Psoas muscle (tissue), 8 donors: ENCODE measurements at places on chromosomes 5 and 9. TPM values are rescaled to one million over a fixed set of nuclear protein-coding genes. Genes with fewer than 3 reads are reported as not detected.

DNA sequence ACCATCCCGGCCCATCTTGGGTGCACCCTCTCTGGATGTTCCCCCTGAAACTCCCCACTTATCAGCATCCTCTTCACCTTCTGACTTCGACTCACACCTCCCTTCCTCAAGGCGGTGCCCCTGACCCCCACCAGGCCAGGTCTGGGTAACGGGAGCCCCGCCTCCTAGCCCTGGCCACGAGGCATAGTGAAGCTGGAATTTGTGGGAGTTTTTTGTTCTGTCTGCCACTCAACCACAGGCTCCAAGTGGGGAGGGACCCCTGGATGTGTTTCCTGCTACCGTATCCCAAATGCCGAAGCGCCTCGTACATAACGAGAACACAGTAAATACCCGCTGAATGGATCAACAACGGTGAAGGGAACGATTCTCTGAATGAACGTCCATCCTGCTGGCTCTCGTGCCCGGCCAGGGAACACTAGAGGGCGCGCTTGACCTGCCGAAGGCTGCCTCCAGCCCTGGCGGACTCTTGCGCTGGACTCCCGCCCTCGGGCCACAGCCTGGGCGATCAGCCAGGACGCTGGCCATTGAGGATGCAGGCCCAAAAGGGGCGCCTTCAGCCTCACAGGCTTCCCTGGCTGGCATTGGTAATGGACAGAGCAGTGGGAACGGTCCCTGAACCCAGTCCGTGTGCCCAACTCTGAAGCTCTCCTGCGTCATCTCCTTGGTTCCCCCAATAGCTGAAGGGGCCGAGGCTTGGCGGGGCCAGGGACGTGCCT, 47.3 kb upstream of the PHYKPL start:
- DNase-seq: peak; percentile 88

- no peak for DNase-seq
Measured at GRCh38 chr5:134447815-134448520, 36.3 kb upstream of the CDKN2AIPNL start.

DNA sequence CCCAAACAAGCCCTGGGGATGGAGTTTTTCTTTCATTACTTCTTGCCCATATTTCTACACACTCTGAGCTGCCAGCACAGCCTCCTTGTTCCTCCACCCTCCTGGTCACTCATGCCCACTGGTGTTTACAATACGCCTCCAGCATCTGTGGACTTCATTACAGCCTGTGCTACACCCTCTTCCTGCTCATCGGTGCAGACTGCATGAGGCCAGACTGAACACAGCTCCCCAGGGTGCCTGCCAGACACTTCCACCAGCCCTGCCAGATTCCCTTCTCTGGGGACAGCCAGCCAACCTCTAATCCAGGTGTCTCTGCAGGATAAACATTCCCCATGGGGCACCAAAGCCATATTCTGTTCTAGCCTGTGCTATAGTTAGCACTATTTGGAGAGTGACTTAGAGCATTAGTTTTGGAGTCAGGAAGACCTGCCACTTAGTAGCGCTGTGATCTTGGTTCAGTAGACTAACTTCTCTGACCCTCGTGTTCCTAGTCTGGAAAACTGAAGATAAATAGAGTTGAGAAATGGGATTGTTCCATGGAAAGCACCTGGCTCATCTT, 163.8 kb upstream of the KLF4 start:
- DNase-seq: no peak

- no peak for DNase-seq
Measured at GRCh38 chr5:103706939-103707682, 144.5 kb upstream of the NUDT12 start.

- DNase-seq: no peak
Measured at GRCh38 chr5:76736679-76737556, 21.0 kb downstream of the F2R start.

DNA sequence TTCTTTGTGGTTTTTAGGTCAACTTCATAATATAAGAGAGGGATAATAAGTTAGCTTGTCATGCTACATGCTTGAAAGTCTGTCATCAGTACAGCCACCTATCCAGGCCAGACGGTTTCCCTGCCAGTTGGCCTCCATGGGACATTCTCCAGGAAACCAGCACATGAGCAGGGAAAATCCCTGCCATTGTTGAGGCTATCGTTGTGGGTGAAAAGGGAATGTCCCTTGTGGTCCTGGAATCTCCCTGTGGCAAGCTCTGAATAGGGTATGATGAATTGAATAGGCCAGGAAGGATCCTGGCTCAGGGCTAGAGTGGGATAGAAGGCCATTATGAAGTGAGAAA, 12.3 kb downstream of the F2RL1 start:
- DNase-seq: no peak

DNA sequence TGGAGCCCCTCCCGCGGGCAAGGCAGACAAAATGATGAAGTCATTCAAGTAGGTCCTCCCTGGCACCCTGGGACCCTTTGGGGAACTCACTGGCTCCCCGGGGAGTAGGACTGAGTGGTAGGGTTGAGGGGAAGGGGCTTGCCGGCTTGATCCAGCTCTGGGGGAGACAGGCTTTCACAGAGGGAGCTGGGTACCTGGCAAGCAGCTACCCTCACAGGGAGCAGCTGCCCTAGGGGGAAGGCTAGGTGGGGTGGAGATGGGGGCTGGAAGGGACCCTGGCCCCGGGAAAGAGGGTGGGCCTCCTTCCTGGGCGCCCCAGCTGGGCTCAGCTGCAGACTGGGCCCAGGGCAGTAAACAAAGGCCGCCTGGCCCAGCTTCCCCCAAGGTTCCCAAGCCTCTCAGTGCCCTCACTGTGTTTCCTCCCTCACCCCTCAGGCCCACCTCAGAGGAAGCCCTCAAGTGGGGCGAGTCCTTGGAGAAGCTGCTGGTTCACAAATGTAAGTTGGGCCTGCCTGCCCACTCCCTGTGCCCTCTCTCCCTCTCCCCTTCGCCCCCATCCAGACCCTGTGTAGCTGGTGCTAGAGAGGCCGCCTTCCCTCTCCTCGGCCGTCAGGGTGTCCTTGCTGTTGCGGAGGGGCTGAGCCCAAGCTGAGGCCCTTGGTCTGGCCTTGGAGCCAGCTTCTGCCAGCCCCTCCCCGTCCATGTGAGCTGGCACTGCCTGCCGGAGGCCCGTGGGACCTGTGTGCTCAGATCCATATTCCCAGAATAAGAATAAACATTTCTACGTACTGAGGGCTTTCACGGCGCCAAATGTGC, 131.2 kb downstream of the RGS3 start:
- DNase-seq: peak; percentile 57

- DNase-seq: no peak
Measured at GRCh38 chr5:172002310-172002709, 4.1 kb downstream of the FBXW11 start.

The CNTNAP3B gene
- 0.65 TPM for polyA plus RNA-seq

- peak; percentile 86 for DNase-seq
Measured at GRCh38 chr9:37994639-37995347, 74.2 kb downstream of the SHB start.

The OBP2B gene
- not detected for polyA plus RNA-seq

The KIF27 gene
- 0.73 TPM for polyA plus RNA-seq

GRCh38 chr9:34654323-34655051, 2.5 kb downstream of the IL11RA start:
- peak; percentile 89 for DNase-seq

DNA sequence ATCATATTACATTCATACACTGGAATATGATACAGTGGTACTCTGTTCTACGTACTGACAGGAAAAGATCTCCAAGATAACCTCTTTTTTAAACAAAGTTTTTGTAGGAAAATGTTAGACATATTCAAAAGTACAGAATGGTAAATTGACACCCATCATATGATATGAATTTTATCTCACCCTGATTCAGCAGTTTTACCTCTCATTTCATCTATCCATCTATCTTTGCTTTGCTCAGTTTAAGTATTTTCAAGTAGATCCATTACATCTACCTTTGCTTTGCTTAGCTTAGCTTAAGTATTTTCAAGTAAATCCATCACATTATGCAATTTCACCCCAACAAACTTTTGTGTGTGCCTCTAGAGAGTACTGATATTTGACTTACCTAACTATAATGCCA, 14.3 kb downstream of the CCDC112 start:
- no peak for DNase-seq

GRCh38 chr9:1580215-1580614, 434.9 kb upstream of the SMARCA2 start:
- DNase-seq: no peak

DNA sequence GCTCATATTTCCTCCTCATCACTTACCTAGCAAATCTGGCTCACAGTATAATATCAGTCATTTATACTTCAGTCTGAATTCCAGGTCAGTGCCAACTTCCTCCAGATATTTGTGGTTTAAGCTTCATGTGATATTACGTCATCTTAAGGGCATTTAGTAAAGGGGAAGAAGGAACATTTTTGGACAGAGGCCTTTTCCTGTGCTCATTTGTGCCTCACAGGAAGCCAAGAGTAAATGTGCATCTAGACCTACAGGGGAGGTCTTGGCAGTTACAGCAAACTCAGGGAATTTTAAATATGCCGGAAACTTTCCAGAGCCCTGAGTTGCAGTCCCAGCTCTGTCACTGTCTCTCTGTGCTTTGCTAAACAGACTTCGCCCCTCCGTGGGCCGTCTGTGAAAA, 12.3 kb upstream of the KCNIP1 start:
- DNase-seq: no peak

GRCh38 chr9:121050128-121050988, at the start of gene C5:
Gene C5, minus strand, starts transcription at chr9:121050275. Its CDS starts 29 bp downstream, at chr9:121050246.
- DNase-seq: no peak

The DRD1 gene
- polyA plus RNA-seq: not detected

GRCh38 chr5:14733661-14734060, 69.1 kb downstream of the OTULIN start:
- no peak for DNase-seq

GRCh38 chr9:115413304-115413703, 295.3 kb upstream of the TNC start:
- DNase-seq: no peak

The NIPAL4 gene
- 0.13 TPM for polyA plus RNA-seq

- no peak for DNase-seq
Measured at GRCh38 chr5:175778951-175779503, 92.4 kb upstream of the CPLX2 start.

GRCh38 chr9:110078604-110079003, 129.4 kb downstream of the C9orf152 start:
- no peak for DNase-seq

DNA sequence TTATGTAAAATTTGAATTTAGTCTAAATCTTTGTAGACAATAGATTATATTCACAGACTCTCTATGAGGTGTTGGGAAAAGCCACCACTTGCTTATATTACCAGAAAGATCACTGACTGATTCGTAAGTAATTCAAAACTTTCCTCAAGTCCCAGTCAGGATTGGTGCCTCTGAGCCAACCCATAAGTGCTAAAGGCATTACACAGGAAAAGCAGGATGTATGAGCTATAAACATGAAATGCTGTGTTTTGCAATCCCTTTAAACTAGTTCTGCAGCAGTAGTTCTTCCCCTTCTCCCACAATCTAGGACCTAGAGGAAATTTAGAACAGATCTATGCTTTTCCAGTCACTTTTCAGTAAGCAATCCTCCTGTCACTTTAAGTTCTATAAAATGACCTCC, 48.0 kb downstream of the SHLD3 start:
- no peak for DNase-seq

The TRPM3 gene
- polyA plus RNA-seq: not detected

The BARHL1 gene
- not detected for polyA plus RNA-seq

The ORM2 gene
- polyA plus RNA-seq: not detected

GRCh38 chr5:145723516-145723915, 111.6 kb downstream of the PRELID2 start:
- DNase-seq: no peak

GRCh38 chr5:135102716-135103574, 68.9 kb upstream of the PITX1 start:
- no peak for DNase-seq

The OR13C2 gene
- polyA plus RNA-seq: not detected

The ST8SIA4 gene
- polyA plus RNA-seq: 0.27 TPM

The DBH gene
- polyA plus RNA-seq: 0.04 TPM

The ADAMTS19 gene
- 0.14 TPM for polyA plus RNA-seq

The SLC1A3 gene
- 10.3 TPM for polyA plus RNA-seq

The STKLD1 gene
- 0.46 TPM for polyA plus RNA-seq

The ADAMTS16 gene
- 0.04 TPM for polyA plus RNA-seq

DNA sequence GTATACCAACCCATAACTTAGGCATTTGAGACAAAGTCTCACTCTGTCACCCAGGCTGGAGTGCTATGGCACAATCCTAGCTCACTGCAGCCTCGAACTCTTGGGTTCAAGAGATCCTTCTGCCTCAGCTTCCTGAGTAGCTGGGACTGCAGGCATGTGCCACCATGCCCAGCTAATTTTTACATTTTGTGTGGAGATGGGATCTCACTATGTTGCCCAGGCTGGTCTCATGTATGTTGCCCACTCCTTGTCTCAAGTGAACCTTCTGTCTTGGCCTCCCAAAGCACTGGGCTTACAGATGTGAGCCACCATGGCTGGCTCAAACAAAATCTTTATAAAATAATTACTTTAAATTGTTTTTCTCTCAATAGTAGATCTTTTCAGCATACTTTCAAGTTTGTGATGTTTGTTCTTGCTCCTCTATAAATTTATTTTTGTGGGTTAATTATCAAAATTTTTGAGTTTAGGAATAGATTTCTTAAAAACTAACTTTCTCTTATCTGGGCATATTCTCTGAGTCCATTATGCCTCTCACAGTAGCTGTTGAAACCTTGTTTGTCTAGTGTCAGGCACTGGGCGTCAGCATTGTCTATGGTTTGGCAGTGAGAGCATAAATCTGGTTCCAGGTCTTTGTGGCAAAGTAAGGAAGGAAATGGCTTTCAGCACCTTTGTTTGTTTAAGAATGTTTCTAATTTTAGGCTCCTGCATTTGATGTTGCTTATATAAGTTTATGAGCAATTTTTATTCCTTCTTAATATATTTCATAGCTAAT, 38.7 kb downstream of the NLN start:
- DNase-seq: no peak

DNA sequence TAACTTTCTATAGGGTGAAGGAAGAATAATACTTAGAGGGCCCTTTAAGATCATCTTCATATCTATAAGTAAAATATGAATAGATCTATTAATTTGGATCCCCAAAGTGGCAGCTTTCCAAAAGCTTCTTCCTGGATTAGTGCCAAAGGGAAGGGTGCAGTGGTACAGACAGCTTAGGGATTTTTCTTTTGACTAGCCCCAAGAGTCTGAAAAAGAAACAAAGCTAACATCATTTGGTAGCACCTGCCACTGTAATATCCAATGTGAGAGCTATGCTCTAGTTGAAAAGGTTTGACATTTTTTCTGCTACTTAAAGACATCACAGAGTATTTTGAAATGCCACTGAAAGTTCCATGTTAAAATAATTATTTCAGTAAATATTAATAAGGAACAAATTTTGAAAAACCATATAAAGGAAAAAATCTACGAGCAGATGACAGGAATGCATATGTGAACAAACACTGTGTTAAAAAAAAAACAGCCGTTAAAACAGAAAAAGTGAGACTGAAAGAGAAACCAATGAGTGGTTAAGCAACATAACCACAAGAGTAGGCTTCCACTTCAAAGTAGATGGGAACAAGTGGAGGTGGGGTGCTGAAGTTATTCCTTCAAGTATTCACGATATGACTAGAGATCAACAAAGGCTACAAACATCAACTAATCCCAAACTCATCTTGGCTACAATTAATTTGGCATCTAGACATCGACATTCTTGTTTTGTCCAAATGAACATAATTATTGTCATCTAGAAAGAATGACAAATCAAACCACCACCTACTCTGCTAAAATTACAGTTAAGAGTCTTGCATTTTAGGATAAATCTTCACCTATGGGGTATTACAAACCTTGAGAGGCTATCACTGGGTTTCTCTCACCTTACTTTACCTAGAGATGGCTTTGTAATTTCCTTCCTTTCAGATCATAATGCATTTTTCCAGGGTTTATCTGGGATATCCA, 137.5 kb downstream of the CPLANE1 start:
- no peak for DNase-seq

The IFNA2 gene
- polyA plus RNA-seq: not detected

The PTPDC1 gene
- polyA plus RNA-seq: 4.2 TPM
